Right hindlimb (tissue), 1 donor: ENCODE measurements at places on chromosomes 7 and 10.

- no peak for DNase-seq
Observed at GRCh38 chr7:94453898-94454297, 55.7 kb upstream of the CASD1 start.

DNA sequence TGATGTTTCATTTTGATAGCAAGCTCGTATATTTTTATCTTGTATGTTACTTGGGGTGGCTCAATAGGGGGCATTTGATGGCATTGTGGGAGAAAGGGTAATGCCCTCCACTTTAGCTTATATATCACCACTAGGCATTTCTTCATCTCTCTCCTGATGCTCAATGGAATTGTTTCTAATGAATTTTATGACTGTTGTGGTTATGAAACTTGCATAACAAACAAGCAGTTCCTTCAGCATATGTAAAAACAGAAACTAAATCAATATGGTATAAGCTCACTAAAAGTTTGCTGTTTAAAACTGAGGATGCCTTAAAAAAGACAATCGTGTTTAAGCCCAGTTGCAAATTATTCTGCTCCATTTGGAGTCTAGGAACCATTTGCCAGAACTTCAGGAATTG is 75.5 kb downstream of the CDK14 start:
- DNase-seq: no peak

- peak; percentile 66 for DNase-seq
Observed at GRCh38 chr10:4704034-4704545, 121.9 kb upstream of the AKR1E2 start.

- DNase-seq: no peak
Observed at GRCh38 chr7:7740037-7740355, 21.6 kb upstream of the RPA3 start.

GRCh38 chr10:98420786-98421185 is 5.8 kb upstream of the PYROXD2 start:
- DNase-seq: no peak

DNA sequence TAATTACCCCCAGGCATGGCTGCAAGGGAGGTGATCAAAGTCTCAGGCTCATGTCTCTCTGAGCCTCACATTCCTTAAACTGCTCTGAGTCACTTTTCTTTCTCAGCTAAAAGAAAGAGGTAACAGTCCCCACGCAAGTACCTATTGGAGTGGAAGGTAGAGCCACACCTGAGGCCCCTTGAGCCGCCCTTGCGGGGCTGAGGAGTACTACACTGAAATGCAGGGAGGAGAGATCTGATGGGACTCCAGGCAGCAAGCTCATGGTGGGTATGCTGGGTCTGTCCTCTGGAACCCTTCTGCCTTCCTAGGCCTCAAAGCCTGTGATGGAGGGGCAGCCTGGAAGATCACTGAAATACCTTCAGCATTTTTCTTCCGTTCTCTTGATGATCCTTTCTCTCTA is 960.0 kb downstream of the DNAJB9 start:
- DNase-seq: no peak

- DNase-seq: no peak
Observed at GRCh38 chr7:85641331-85641730, 454.5 kb upstream of the SEMA3D start.

DNA sequence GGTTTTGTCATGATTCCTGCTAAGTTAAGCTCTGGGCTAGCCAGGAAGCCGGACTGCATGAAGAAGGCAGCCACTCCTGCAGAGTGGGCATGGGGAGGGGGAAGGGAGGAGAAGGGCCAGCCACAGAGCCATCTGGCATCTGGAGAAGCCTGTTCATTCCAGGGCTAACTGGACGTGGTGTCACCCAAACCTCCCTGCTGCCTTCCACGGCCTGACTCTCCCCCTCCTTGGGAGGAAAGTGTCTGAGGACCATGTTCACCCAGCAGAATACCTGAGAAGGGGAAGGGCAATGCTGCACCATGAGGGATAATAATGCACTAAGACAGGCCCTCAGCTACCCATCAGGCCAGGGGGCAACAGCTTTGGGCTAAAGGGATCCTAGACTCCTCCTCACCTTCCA is 15.4 kb downstream of the AQP1 start:
- DNase-seq: no peak

GRCh38 chr10:17673471-17674061 is 29.6 kb downstream of the STAM start:
- DNase-seq: no peak
